NCI-H82 (cell line): ENCODE measurements at places on chromosomes 3 and 15.
A peak's percentile ranks its signal among the peaks of the same experiment; 100 is the strongest.

DNA sequence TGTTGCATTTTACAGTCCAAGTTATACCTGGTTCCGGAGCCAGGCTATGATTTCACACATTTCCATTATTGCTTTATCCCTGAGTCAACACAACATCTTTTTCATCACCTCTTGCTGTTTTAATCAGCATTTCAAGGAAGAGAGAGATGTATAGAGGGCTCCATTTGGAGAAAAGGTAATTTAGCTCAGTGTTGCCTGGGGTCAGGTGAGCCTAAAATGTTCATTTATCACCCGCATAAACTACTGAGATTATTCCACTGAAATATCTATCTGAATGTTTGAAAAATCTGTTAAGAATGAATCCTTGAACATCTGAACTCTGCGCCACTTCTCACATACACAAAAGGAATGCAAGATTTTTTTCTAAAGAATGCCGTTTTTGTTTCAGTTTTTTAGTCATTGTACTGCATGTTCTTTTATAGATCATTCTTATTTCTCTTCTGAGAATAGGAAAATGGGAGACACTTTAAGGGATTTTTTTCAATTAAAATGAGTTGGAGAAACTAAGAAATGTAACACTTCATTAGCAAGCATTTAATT lies 51.5 kb upstream of the AGTR1 start:
- DNase-seq, result no peak

GRCh38 chr3:53193466-53194209 lies 32.6 kb downstream of the PRKCD start:
- DNase-seq, result no peak

GRCh38 chr3:160564949-160565441 lies 376 bp downstream of the KPNA4 start:
- DNase-seq, result peak; percentile 74

GRCh38 chr15:100688549-100689120 lies 86.2 kb downstream of the ASB7 start:
- DNase-seq, result no peak

GRCh38 chr3:158845765-158846350 lies 44.0 kb downstream of the MFSD1 start:
- peak; percentile 85 for DNase-seq

- DNase-seq, result no peak
Measured at GRCh38 chr15:60389261-60390077, 8.3 kb downstream of the ANXA2 start.
